SJCRH30 (cell line): ENCODE measurements at places on chromosomes 6 and 20. TPM values are rescaled to one million over a fixed set of nuclear protein-coding genes. Genes with fewer than 3 reads are reported as not detected.

The NFKBIE gene
- 7.8 and 9.6 TPM in 2 replicates for total RNA-seq

- no peak for DNase-seq
These were observed 67.8 kb upstream of the CITED2 start for GRCh38 chr6:139442188-139442671.

The BANF2 gene
- not detected in 2 replicates for total RNA-seq

DNA sequence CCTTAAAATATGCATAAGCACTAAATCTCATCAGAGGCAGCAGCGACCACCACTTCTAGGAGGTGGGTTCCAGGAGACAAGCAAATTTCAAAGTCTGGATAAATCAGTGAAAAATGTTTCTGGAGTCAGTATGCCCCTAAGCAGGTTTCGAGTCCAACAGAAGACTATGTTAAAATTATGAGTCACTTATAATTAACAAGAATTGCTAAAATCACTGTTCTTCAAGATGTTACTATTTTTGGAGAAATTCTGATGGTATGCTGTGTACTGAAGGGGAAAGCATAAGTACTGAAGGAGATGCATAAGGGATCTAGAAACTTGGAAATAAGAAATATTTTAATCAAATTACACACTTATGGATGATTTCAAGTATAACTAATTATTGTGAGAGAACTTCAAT is 58.0 kb downstream of the DTNBP1 start:
- no peak for DNase-seq

The CLPSL1 gene
- not detected in 2 replicates for total RNA-seq

DNA sequence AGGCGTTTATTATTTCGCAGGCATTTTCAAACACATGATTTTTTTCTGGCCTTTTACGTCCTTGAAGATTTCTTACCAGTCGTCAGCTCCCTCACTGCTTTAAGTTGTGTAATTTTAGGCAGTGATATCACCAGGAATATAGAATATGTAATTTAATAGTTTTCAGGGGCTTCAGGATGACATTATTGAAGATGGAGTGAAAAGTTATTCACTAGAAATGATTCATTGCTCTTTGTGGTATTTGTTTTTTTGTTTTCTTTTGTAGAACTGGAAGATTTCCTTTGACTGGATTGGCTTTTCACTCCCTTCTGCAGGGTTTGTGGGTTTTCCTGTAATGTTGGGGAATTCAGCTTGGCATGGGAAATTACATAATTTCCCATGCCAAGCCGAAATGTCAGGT is 2.0 kb downstream of the LRRC1 start:
- no peak for DNase-seq

- DNase-seq = no peak
These were observed 1.1 kb downstream of the SLC22A23 start for GRCh38 chr6:3455569-3456394.

The GSTA3 gene
- not detected in 2 replicates for total RNA-seq

- DNase-seq = no peak
These were observed 43.3 kb downstream of the NOX3 start for GRCh38 chr6:155412335-155412734.

GRCh38 chr20:46735436-46735835 is 26.0 kb downstream of the SLC2A10 start:
- no peak for DNase-seq

DNA sequence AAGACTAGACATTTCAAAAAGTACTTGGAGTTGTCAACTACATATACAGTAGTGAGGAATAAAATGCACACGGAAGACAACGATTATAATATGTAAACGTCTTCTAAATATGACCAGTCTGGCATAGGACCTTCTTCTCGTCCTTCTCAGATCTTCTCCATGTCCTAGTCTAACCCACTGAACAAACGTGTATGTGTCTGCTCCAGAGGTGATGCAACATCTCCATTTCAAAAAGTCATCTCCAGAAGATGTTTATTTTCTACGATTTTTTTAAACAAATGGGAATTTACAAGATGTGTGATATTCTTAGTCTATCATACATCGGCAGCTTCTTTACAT is 89.9 kb downstream of the GPX5 start:
- no peak for DNase-seq

The ADGRB3 gene
- total RNA-seq = 6.0 and 8.7 TPM in 2 replicates

DNA sequence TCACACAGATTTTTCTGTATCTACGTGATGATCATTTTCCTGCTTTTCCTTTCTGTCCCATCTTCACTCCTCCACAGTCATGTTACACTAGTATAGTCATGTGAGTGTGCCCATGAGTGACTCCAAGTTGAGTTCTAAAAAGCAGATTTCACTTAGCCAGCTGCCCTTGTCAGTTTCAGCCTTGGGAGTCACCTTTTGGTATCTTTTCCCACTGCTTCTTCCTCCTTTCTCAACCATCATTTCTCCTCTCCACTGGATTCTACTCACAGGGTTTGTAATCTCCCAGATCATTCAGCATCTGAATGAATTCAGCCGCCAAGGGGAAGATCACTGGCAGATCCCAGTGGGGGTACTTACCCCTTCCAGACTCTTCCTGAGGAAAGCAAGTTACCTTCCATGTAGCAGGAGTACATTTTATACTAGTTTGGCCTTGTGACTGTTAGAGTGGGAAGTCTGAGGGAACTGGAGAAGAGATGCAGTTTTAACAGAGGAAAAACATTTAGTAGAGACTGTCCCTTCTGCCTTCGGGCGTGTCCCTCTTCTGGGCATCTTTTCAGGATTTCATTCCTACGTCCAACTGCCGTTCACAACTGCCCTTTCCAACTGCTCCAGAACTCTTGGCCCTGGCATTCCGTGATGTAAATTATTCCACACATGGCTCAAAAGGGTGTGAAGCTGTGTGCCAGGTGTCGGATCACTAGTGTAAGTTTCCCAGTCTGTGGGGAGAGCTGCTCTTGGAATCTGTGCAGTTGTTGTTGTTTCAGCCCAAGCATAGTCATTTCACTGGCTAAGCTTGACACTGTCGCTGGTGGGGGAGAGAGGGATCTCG is 38.9 kb downstream of the BICRAL start:
- peak; percentile 81 for DNase-seq

DNA sequence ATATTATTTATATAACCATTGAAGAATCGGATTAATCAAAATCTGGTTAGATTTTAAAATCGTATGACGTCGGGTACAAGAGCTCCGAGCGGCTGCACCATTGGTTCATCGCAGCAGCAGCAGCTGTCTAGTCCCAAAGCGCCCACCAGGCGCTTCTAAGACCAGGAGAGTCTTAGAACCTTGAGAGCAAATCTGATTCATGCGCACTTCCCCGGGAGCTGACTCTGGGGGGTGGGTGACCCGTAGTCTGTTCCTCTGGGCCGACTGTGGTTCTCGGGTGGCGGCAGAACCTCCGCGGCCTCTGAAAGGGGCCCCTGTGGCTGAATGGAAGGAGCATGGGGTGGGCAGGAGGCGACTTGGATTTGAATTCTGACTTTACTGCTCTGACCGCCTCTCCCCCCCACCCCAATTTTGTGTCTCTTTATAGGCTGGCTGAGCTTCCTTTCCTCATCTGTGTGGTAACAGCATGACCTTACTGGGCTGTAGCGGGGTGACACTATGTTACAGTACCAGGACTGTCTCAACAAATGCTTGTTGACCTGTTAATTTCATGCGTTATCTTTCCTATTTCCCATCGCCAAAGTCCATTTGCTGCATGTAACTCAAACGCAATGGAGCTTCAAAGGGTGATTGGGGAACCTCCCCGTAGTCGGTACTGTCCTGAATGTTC is 119.7 kb downstream of the RTN4IP1 start:
- DNase-seq = no peak

DNA sequence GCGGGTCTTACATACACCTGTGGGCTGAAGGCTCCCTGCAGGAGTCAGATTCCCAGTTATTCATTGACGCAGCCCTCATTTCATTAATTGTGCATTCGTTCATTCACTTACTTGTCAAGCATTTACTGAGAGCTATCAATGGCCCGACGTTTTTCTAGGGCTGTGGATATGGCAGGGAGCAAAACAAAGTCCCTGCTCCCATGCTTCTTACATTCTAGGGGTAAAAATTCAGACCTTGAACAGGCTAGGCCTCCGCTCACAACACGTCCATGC is 369 bp upstream of the NSFL1C start:
- no peak for DNase-seq

The C6orf15 gene
- 2.3 and 3.4 TPM in 2 replicates for total RNA-seq

The LY6G5B gene
- 3.2 and 7.0 TPM in 2 replicates for total RNA-seq

DNA sequence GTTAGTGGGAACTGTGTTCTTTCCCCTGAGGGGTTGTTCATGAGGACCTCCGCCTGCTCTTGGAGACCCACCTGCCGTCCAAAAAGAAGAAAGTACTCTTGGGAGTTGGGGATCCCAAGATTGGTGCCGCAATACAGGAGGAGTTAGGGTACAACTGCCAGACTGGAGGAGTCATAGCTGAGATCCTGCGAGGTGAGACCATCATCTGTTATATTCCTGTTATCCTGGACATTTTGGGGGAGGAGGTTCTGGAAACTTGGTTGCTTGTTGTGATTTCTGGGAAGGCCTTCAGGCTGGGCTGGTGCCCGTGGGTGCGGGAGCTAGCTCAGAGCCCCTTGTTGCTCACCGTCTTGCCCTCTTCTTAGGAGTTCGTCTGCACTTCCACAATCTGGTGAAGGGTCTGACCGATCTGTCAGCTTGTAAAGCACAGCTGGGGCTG is 2.0 kb downstream of the NOP56 start:
- no peak for DNase-seq

DNA sequence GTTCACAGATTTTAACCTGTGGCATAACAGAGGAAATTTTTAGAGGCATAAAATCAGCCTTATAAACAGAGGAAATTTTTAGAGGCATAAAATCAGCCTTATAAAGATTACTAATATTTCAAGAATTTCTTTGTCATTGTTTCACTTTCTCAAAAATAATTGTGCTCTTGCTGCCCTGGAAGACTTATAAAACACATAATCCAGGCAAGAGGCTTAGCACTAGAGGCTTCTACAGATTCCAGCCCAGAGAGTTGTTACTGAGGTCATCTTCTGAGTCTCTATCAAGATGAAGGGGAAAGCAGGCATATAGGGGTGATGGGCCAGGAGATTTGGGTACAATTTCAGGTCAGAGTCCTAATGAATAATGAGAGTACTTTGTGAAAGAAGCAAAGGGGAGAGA is 85.7 kb downstream of the RFPL4B start:
- DNase-seq = no peak

DNA sequence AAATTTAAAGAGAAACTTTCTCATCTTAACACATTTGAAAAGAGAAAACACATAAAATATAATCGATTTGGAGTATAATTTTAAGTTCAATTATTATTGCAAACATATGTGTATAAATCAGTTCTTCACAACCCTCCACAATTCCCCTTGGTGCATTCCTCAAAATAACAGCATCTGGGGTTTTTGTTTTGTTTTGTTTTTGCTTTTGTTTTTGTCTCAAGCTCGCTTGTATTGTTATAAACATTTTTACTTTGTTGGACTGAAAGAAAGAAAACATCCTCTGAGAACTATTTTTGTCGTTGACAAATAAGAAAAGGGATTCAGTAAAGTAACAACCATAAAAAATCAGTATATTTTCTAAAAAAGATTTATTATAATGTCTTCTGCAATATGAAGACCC is 60.2 kb upstream of the HIVEP1 start:
- no peak for DNase-seq

- DNase-seq = no peak
These were observed 18.5 kb upstream of the PACSIN1 start for GRCh38 chr6:34447386-34447785.

DNA sequence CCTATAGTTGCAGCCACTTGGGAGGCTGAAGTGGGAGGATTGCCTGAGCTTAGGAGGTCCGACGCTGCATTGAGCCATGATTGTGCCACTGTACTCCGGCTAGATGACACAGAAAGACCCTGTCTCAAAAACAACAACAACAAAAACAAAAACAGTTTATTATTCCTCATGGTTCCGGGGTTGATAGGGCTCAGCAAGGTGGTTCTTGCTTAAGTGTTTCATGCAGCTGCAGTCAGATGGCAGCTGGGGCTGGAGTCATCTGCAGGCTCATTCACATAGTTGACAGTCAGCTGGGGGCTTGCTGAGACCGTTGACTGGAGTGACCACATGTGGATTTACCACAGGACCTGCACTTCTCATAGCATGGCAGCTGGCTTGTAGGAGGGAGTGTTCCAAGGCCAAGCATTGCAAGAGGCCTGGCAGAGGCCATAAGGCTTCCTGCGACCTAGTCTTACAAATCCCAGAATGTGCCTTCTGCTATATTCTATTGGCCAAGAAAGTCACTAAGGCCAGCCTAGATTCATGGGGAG is 28.9 kb upstream of the NNAT start:
- peak; percentile 34 for DNase-seq

DNA sequence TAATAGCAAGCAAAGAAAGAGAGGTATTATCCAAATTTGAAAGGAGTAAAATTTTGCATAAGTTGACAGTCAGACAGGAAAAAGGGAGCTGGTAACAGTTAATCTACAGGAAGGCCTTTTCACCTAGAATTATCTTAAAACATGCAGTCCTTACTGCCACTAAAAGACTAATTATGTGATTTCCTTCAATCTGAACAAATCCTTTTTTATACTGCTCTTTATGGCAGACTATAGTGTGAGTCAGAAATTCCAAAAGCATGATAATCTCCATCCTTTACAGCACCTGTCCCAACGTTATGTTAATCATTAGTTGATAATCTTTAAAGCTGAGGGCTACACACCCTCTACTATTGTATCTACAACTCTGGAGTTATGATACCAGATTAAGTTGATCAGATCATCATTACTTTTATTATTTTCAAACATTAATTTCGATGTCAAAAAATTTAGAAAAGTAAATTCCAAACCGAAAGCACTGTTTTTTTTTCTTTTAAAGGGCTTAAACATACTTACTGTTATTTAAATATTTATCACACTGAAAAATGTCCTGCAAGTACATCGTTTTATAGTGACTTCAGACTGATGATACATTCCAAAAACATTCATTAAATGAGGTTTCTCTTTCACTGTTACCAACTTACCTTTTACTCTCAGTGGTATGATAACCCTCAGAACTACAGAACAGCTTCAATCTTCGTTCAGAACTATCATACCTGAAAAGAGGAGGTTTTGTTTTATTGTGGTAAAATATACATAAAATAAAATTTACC is 33.2 kb upstream of the AKAP7 start:
- no peak for DNase-seq

The CST2 gene
- not detected in 2 replicates for total RNA-seq

The NEDD9 gene
- 0.42 and 0.71 TPM in 2 replicates for total RNA-seq

The SIRPD gene
- not detected in 2 replicates for total RNA-seq

- DNase-seq = peak; percentile 61
These were observed 40.6 kb upstream of the REV3L start for GRCh38 chr6:111523484-111524167.

DNA sequence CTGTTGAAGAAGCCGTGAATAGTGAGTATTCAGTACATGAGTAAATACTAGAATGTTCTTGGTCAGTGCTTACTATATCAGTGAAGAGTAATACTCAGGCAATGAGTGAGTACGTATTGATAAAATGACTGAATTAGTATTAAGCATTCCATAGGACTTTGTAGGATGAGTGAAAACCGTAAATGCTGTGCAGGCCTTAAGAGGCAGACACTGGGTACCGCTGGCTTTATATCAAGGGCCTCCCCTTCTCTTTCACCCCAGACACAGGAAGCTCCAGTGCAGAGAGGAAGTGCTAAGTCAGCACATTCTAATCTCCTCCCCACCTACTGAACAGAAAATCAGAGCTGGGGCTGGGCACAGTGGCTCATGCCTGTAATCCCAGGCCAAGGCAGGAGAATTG is 24.2 kb downstream of the POFUT1 start:
- DNase-seq = no peak

The R3HDML gene
- total RNA-seq = not detected in 2 replicates

The DNAH8 gene
- total RNA-seq = under 0.01 and 0.03 TPM in 2 replicates

GRCh38 chr6:155201461-155202226 is 62.2 kb upstream of the CLDN20 start:
- no peak for DNase-seq

The UBE2V1 gene
- total RNA-seq = 216 and 249 TPM in 2 replicates

GRCh38 chr20:40008177-40008576 is 680.9 kb downstream of the MAFB start:
- no peak for DNase-seq

- DNase-seq = no peak
These were observed 60.9 kb upstream of the KCNQ5 start for GRCh38 chr6:72560721-72561593.
